T-cell (primary cell): ENCODE measurements at places on chromosomes 12 and 14. TPM values are rescaled to one million over a fixed set of nuclear protein-coding genes. Genes with fewer than 3 reads are reported as not detected.

DNA sequence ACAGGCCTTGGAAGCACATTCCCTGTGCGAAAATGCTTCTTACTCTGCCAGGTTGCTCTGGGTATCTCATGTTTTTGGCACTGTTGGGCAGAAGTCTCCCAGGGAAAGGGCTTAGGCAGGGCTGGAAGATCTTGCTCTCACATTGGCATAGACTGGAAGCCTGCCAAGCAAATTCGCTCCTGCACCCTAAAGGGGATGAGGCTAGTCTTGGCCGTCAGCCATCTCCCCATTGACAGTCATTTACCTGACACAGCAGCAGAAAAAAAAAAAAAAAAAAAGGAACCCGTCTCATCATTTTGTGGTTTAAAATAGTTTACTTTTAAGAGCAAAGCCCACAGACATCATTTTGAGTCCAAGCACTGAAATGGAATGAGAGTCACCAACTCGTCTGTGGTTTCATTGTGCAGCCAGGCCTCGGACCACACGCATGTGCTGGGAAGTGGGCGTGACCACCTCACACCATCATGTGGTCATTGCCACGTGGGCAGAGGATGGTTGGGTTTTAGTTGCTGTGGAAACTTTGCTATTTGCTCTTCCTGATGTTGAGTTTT is 84.8 kb downstream of the NRXN3 start:
- no peaks in the 10 kb centered on the region for H3K27me3 ChIP-seq
- H3K4me3 ChIP-seq = no peak overlapping the region
- H3K4me1 ChIP-seq = no peaks in the 10 kb centered on the region
- DNase-seq = no peak
- no peak overlapping the region for H3K27ac ChIP-seq

DNA sequence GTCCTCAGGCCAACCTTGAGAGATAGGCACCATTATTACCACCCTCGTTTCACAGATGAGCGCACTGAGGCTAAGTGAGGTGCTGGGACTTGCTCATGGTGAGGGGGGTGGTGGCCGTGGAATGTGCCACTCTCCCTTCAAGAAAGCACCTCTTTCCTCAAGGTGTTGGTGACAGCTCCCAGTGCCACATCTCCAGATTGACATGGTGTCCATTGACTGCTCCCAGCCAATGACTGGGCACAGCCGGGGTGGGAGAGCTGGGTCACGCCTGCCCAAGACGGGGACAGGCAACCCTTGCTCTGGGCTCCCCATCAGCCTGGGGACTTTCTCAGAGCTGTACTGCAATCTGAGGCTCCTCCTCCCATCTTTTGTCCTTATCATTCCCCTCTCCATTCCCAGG is 21.0 kb upstream of the MYL2 start:
- no peaks in the 10 kb centered on the region for H3K27me3 ChIP-seq
- no peaks in the 10 kb centered on the region for H3K4me1 ChIP-seq
- H3K27ac ChIP-seq = no peak overlapping the region

DNA sequence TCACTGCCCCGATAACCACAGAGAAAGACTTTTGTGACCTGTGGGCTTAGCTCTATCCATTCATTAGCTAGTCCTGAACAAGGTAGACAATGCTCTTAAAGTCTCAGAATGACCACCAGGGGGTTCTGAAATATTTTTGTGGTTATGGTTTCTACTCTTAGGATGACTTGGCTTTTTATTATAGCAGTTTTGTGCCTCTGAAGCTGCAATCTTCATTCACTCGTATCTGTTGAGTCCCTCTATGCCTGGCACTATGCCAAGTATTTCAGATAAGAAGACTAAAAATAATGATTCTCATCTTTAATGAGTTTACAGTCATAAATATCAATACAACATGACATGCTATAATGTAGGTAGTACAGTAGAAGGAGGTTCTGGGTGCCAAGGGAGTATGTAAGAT is 130.8 kb upstream of the TRHDE start:
- no peak overlapping the region for H3K4me3 ChIP-seq
- peaks cover 3% of the 10 kb centered on the region for H3K27me3 ChIP-seq
- no peaks in the 10 kb centered on the region for H3K4me1 ChIP-seq
- no peaks in the 10 kb centered on the region for H3K36me3 ChIP-seq
- DNase-seq = no peak

- H3K4me3 ChIP-seq = no peak overlapping the region
- no peak for DNase-seq
- no peaks in the 10 kb centered on the region for H3K4me1 ChIP-seq
- no peak overlapping the region for H3K27ac ChIP-seq
- no peaks in the 10 kb centered on the region for H3K36me3 ChIP-seq
- no peaks in the 10 kb centered on the region for H3K27me3 ChIP-seq
Measured at GRCh38 chr12:48910196-48910595, 15.1 kb downstream of the FKBP11 start.

- no peak overlapping the region for H3K4me3 ChIP-seq
- no peak for DNase-seq
- peaks cover 48% of the 10 kb centered on the region for H3K4me1 ChIP-seq
- H3K36me3 ChIP-seq = no peaks in the 10 kb centered on the region
Measured at GRCh38 chr12:21675096-21675495, 17.5 kb upstream of the LDHB start.

- H3K27me3 ChIP-seq = no peaks in the 10 kb centered on the region
- H3K4me1 ChIP-seq = no peaks in the 10 kb centered on the region
- no peak overlapping the region for H3K4me3 ChIP-seq
- no peak for DNase-seq
- no peaks in the 10 kb centered on the region for H3K36me3 ChIP-seq
Measured at GRCh38 chr12:46160101-46160980, 108.5 kb downstream of the SLC38A1 start.

DNA sequence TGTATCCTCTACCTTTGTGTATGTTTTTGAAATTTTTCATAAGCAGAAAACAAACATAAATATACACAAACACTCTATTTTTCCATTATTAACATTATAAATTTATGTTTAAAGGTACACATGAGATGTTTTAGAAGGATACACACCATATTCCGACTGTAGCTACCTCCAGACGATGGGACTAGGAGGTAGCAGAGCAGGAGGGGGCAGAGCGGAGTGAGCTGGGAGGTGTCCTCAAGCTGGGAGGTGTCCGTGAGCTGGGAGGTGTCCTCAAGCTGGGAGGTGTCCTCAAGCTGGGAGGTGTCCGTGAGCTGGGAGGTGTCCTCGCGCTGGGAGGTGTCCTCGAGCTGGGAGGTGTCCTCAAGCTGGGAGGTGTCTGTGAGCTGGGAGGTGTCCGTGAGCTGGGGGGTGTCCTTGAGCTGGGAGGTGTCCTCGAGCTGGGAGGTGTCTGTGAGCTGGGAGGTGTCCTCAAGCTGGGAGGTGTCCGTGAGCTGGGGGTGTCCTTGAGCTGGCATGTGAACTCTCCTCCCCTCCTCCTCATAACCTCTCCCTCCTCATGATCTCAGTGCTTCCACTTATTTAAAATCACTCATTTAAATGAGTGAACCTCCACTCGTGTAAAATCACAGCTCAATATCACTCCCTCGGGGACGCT is 346.9 kb upstream of the SFSWAP start:
- no peak overlapping the region for H3K27ac ChIP-seq
- no peaks in the 10 kb centered on the region for H3K27me3 ChIP-seq
- H3K36me3 ChIP-seq = no peaks in the 10 kb centered on the region
- DNase-seq = no peak
- H3K4me3 ChIP-seq = no peak overlapping the region

DNA sequence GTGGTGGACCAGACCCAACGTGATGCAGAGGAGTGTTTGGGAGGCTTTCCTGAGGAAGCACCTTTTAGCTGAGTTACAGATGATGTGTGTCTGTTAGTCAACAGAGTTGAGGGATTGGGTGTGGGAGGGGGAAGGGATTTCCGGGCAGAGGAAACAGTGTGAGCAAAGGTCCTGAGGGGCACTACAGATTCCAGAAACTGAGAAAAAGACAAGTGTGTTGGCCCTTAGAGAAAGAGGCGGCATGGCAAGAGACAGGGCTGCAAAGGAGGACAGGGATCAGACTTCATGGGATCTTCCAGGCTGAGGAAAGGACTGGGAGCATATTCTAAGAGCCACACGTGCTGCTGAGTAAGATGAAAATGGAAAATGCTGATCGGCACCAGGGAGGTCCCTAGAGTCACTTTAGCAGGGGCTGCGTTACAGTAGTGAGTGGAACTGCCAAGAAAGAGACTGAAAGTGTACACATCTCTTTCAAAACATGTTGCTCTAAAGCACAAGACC is 9.4 kb upstream of the RPS6KL1 start:
- H3K4me3 ChIP-seq = no peak overlapping the region
- DNase-seq = no peak
- H3K36me3 ChIP-seq = no peaks in the 10 kb centered on the region
- H3K27me3 ChIP-seq = no peaks in the 10 kb centered on the region

Gene CMAS
- total RNA-seq = 13.8 TPM

Gene TSPAN19
- not detected for total RNA-seq

Gene TMEM132D
- total RNA-seq = not detected

Gene CLEC1A
- not detected for total RNA-seq

Gene TSHR
- 0.75 TPM for total RNA-seq

Gene SLC4A8
- 0.82 TPM for total RNA-seq
